ENCODE measurements at places on chromosomes 7 and 10.

DNA sequence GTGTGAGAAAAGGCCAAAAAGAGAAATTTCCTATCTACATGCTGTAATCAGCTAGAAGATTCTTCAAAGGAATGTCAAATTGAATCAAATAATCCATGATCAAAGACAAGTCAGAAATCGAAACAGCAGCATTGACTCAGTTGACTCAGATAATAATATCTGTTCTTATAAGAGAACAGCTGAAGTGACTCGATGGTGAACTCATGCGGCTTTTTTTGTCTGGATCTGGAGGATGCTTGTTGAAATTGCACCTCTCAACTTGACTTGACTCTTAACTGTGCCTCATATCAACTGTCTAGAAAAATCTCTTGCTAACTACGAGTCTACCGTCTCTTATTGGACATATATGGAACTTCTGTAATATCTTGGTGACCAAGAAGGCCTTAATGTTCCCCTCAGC, 599.5 kb downstream of the PHTF2 start:
- no peak for DNase-seq

DNA sequence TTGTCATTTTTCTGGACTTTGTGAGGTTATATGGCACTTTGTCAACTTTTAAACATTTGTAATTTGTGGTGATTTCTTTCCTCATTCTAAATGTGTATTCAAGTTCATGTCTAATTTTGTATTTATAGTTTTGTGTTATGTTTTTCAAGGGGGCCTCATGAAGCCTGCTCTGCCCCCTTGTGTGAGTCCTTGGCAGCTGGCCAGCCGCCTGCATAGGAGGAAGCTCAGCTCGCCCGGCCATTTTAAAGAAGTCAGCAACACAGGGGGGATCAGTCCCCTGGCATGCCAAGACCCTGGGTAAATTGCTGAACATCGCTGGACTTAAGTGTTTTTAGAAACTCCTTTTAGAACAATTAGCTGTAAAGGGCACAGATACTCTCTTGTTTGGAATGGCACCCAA, 123.0 kb downstream of the ANLN start:
- no peak for DNase-seq

DNA sequence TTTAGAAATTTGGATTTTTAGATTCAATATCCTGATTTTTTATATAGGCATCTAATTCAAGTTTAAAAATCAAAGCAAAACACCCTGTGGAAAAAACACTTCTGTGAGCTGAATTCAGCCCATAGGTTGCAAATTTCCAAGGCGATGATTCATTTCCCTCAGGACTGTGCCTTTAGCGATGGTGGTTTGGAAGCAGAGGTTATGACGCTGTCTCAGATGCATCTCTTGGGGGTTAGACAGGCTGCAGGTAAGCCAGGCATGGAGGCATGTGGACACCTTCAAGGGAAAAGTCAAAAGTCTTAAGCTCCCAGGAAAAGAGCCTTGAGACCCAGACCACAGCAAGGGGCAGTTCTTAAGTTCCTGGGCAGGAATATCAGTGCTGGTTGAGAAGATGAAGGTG, 9.5 kb upstream of the FRA10AC1 start:
- DNase-seq = no peak

DNA sequence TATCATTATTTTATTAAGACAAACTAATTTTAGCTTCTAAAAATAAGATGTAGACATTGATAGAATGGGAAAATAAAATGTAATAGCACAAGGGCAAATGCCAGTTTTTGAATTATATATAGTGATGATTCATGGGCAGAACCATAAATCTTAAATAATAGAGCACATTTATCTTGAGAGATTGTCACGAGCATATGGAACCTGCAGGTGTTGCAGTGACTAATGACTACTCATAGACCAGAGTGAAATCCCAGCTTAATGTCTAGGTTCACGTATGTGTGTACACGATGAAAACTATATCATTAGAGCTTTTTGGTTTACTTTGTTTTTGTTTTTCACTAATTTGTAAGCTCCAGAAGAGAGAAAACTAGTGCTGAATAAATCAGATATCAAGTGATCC, 150.2 kb upstream of the CACNA2D1 start:
- no peak for DNase-seq

- no peak for DNase-seq
Observed at GRCh38 chr7:47154791-47155190, 427.1 kb downstream of the TNS3 start.

DNA sequence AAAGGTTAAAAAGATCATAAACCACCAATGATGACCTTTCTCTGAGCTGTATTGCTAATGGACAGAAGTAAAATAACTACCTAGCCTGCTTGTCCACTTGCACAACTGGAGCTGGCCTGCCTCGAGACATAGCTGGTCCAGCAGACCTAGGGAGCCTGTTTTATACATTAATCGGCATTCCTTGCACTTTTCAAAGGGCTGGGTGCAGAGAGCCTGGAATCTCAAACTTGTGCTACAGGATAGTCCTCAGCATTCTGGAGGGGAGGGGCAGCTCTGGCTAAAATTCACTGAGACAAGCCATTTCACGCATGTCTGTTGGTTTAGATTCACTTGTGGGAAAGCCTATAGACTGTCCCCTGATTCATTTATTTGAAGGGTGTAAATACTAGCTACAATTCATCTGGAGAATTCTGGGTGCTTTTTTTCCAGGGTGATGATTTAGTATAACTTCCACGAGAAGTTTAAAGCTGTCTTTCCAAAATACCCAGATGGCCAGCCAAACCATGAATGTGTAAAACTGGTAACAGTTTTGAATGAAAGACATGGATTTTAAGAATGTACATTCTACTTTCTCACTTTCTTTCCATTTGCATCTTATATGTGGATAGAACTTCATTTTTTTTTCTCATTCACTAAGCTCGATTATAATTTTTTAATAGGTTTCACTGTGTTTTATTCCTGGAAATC, 389.4 kb downstream of the KCNMA1 start:
- DNase-seq = no peak

- DNase-seq = no peak
Observed at GRCh38 chr7:134919240-134919641, 67.1 kb upstream of the AGBL3 start.

GRCh38 chr10:44471410-44471809, 86.5 kb upstream of the CXCL12 start:
- DNase-seq = no peak

- DNase-seq = no peak
Observed at GRCh38 chr7:41568135-41568534, 134.8 kb downstream of the INHBA start.

DNA sequence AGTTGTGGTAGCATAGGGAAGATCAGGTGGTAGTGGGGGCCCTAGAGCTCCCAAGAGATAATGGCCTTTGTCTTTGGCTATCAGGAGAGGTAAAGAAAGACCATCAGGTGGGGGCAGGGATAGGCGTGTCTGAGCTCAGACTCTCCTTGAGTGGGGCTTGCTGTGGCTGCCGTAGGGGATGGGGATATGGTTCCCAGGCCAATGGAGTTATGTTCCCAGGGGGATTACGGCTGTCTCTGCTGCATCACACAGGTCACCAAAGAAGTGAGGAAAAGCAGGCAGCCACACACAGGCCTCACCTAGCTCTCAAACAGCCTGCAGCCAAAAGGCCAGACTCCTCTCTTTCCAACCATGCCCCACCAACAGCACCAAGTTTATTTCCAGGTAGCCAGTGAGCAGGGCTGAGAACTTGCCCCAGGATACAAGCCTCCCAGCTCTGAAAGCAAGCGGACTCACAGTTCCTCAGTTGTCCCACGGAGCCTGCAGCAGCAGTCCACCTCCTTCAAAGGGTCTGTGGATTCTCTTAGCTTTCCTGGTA, 37.6 kb upstream of the C1QL3 start:
- no peak for DNase-seq

DNA sequence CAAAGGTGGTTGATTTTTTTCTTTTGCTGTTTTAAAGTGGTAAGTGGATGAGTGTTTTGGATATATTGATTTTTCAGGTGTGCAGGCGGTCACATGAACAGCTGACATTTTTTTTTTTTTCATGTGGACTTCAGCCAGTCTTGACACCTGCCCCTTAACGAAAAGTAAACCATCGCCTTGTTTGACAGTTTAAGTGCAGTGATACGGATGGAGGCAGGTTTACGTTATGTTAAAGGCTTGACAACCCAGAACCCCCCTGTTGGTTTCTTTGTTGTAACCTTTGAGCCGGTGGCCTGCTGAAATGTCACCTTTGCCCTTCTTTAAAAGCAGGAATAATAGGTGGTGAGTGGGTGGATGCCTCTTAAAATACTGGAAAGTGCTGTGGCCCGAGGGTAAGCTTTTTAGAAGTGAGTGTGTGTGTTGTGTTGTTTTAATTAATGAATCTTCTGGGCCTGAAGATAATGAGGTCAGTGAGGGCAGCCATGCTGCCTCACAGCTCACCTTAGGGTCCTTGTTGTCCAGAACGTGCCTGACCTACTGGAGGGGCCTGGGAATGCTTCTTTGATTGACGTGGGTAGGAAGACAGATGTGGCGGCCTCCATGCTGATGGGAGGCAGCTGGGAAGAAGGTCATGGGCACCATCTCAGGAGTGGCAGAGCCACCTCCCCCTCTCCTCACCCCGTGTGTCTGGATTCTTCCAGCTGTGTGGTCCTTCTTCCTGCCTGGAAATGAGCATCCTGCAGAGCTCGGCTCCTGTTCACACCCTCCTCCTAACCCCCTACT, 69.8 kb downstream of the TCF7L2 start:
- no peak for DNase-seq

- DNase-seq = no peak
Observed at GRCh38 chr10:45410807-45411606, 37.0 kb downstream of the ALOX5 start.

GRCh38 chr10:28661035-28661434, 16.3 kb upstream of the BAMBI start:
- no peak for DNase-seq

GRCh38 chr7:27115221-27116026, 12.9 kb upstream of the HOXA2 start:
- no peak for DNase-seq

- no peak for DNase-seq
Observed at GRCh38 chr7:15396210-15397158, 165.3 kb downstream of the AGMO start.
